Adrenal gland (tissue), 19 donors: ENCODE measurements at places on chromosomes 3 and 15. TPM values are rescaled to one million over a fixed set of nuclear protein-coding genes. Genes with fewer than 3 reads are reported as not detected.

GRCh38 chr3:151949706-151950105 lies 76.3 kb downstream of the SUCNR1 start:
- no peaks in the 10 kb centered on the region for H3K4me1 ChIP-seq
- H3K27ac ChIP-seq = no peak overlapping the region
- DNase-seq = no peak
- H3K36me3 ChIP-seq = no peaks in the 10 kb centered on the region
- peaks cover 5% of the 10 kb centered on the region for H3K27me3 ChIP-seq

DNA sequence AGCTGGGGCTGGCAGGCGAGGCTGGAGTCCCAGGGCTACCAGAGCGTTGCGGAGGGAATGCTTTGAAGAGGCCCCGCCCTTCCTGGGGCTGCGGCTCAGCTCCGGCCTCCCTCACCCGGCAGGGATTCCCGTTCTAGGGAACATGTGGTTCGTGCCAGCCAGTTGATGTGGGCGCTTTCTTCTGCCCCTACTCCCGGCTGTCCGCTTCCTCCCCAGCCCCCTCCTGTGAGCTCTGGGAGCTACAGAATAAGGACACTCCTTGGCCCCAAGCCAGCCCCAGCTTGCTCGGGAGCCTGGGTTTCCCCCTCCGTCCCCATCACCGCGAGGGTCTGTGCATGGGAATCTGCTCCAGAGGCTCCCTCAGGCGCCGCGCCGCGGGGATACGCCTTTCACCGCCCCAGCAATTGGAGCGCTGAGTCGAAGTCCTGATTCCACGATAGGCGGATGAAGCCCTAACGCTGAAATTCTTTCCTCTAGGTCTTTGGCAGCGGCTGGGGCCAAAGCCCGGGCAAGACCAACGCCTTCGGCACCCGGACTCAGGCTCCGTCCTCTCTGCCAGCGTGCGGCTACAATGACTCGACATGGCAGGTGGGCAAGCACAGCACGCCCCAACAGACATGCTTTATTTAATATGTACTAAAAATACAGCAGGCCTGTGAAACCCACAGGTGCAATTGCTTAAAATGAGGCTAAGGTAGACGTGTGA lies 69.5 kb downstream of the KLF15 start:
- peaks cover 12% of the 10 kb centered on the region for H3K4me1 ChIP-seq
- H3K4me3 ChIP-seq = no peak overlapping the region

GRCh38 chr15:50390554-50391264 lies 33.5 kb upstream of the USP8 start:
- H3K4me1 ChIP-seq = no peaks in the 10 kb centered on the region
- H3K27me3 ChIP-seq = no peaks in the 10 kb centered on the region
- H3K4me3 ChIP-seq = no peak overlapping the region
- H3K27ac ChIP-seq = no peak overlapping the region
- H3K36me3 ChIP-seq = no peaks in the 10 kb centered on the region

GRCh38 chr15:67054676-67055075 lies 10.7 kb upstream of the SMAD3 start:
- DNase-seq = no peak
- H3K4me3 ChIP-seq = no peak overlapping the region
- peaks cover 27% of the 10 kb centered on the region for H3K4me1 ChIP-seq
- no peaks in the 10 kb centered on the region for H3K27me3 ChIP-seq
- no peaks in the 10 kb centered on the region for H3K36me3 ChIP-seq

MOBP gene
- total RNA-seq = not detected

KIF15 gene
- 2.3 TPM for total RNA-seq

SLC28A2 gene
- not detected for total RNA-seq

GRK7 gene
- not detected for total RNA-seq
